Neuronal stem cell (in vitro differentiated cells): ENCODE measurements at places on chromosomes 1 and 21.

GRCh38 chr21:35227786-35228185 is 178.7 kb upstream of the RUNX1 start:
- no peak for DNase-seq

DNA sequence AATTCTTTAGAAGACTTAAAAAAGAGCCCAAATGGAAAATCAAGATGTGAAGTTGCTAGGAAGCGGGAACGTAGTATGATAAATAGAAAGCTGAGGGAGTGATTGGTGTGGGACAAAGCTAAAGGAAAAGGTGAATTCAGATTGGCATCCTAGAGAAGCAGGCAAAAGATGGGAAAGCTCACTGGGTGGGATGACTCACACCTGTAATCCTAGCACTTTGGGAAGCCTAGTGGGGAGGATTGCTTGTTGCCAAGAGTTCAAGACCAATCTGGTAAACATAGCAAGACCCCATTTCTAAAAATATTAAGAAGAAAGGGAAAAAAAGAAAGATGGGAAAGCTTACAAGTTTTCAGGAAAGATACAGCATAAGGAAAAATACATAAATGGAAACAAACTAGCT is 1.8 kb downstream of the MRPS21 start:
- no peak for DNase-seq

- DNase-seq: no peak
Observed at GRCh38 chr1:97983126-97983525, 62.3 kb upstream of the DPYD start.

GRCh38 chr1:5571438-5571837 is 420.8 kb downstream of the NPHP4 start:
- DNase-seq: no peak

- no peak for DNase-seq
Observed at GRCh38 chr21:42659416-42660117, 6.1 kb downstream of the PDE9A start.

DNA sequence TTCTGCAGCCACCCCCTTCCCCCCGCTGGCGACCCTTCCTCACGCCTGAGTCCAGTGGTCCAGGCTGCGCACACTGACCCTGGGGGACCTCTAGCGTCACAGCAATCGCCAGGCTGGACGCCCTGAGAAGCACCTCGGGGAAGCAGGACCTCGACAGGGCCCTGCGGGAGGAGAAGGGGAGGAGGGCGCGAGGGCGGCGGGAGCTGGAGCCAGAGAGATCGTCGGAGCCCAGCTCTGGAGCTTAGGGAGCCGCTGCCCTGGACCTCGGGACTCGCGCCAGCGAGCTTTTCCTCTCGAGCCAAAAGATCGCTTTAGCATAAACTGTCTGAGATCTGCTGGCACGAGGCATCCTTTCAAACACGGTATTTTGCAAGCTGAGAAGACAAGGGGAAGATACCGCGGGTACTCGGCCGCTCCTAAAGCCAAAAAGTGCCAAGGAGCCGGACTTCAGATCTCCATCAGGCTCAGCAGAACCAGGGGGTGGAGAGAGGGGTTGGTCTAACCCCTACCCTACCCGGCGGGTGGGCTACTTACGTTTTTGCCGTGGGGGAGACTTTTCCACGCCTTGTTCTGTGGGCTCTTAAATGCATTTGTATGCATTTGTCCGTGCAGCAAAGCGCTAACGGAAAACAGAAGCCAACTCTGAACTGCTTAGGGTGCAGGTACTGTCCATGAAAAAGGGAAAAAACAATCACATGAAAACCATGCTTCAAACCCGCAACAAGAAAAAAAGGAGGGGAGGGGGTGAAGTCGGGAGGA is 586 bp downstream of the COL24A1 start:
- peak; percentile 18 for DNase-seq
